ENCODE measurements at places on chromosomes 7 and 10.

DNA sequence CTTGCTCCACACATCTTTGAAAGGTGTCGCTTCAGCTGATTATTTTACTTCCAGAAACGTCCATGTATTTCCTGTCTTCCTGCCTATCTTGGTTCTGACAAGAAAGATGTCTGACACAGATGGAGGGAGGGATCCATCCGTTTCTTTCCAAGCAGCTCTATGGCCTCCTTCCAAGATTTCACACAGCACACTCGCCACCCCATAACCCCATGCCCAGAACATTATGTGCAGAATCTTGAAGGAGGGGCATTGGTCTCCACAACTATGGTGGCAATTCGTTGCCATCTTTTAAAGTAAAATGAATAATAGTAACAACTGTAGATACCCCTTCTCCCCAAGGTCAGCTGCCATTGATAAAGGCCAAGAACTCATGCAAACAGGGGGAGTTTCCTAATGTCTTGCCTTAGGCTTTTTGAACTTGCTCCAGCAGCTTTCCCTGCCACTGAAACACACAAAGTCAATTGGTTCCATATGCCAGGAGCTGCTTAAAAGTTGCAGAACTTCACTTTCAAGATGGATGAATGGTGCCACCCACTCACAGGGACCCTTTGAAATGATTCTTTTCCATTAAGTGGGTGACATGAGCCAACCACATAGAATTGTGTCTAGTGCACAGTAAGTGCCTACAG is 60.0 kb downstream of the VSTM4 start:
- DNase-seq = no peak

DNA sequence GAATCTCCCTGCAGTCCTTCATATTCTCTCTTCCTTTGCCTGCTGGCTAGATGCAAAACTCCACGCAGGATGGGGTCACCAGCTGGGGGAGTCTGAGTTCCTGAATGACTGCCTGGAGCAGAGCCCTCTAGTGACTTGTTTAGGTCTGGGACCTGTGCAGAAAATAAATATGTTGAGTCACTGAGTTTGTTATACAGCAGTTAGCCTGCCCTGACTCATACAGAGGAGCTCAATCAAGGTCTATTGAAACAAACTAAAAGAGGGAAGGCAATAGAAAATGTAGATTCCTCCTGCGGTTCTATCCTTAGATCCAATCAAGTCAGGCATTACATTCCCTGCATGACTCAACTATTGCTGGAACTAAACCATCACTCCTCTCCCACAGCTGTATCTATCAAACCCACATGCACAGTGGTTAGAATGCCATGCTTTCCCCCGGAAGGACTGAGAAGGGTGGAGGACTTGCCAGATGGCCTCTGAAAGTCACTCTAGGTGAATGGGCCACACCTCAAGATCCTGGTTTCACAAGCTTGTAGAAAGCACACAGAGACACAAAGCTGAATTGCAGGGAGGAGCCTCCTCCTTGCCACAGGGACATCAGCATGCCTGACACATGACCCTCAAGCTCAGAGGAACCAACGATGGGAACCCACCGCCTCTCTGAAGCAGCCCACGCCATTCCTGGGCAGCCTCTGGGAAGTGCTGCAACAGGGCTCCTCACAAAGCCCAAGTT is 73.9 kb downstream of the SH3PXD2A start:
- DNase-seq = peak; percentile 9

- peak; percentile 99 for DNase-seq
Observed at GRCh38 chr10:97543025-97543546, 29.5 kb upstream of the ANKRD2 start.

GRCh38 chr7:10584886-10585285 is 388.8 kb upstream of the PHF14 start:
- DNase-seq = no peak

DNA sequence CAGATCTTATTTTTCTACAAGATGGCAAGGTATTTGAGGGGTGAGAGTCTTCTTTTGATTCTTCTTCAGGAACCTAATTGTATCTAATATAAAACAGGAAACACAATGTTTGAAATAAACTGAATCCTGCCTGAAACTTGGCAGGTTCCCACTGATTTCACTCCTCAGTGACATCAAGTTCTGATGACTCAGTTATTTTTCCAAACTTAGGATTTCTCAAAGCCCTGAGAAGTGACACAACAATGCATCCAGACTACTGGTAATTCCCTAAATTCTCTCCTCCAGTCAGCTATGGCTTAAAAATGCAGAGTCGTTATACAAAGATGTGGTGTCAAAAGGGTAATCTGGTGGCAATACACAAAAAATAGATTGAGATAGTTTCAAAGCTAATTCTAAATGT is 80.9 kb downstream of the ABLIM1 start:
- peak; percentile 86 for DNase-seq

DNA sequence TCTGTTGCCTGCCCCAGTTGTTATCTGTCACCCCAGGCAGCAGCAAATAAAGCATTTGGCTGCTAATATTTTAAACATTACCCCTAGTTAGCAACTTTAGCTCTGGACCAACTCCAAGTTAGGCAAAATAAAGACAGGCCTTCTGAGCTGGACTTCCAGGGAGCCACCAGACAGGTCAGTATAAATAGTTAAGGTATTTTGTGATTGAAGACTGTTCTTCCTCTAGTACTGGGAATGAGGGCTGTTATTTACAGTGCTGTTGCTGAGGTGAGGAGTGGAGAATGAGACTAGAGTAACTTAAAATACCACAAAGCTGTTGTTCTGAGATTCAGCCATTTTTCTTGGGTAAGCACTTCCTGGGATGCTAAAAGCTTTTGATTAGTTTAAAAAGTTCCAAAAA is 40.1 kb downstream of the ZNF518A start:
- no peak for DNase-seq

- DNase-seq = no peak
Observed at GRCh38 chr10:88110822-88111221, 247.4 kb downstream of the PTEN start.

DNA sequence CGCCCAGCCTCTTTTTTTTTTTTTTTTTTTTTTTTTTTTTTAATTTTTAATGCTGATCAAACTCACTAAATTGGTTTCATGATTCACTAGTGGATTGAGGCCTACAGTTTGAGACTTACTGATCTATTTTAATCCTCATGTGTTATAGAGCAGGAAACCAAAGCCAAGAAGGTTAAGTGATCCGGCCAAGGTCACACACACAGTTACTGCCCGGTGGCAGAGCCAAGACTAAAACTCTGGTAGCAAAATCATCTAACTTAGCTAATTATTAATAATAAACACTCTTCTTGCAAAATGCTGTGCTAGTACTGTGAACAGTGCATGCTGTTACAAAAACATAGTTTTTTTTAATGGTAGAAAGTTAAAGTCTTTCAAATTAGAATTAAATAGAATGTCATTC is 188.3 kb upstream of the NFE2L3 start:
- no peak for DNase-seq

- no peak for DNase-seq
Observed at GRCh38 chr10:45417746-45418145, 43.7 kb downstream of the ALOX5 start.

DNA sequence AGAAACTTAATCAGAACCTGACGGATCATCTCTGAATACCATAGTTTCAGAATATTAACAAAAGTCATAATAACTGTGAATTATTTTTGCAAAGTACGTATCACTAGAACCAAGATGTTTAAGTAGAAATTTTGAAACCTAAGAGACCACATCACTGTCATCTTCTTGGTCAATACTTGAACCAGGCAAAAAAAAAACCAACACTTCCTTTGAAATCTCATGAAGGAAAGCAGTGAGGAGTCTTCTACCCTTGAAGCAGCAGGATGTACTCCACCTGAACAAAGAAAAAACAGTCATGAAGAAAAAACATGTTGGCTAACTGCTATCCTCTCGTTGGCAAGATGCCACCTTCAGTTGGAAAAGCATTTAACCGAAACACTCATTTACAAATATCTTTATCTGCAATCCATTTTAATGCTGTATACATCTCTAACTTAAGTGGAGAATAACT is 82.4 kb downstream of the SRPK2 start:
- peak; percentile 23 for DNase-seq

GRCh38 chr7:69430384-69431021 is 167.8 kb upstream of the AUTS2 start:
- no peak for DNase-seq

DNA sequence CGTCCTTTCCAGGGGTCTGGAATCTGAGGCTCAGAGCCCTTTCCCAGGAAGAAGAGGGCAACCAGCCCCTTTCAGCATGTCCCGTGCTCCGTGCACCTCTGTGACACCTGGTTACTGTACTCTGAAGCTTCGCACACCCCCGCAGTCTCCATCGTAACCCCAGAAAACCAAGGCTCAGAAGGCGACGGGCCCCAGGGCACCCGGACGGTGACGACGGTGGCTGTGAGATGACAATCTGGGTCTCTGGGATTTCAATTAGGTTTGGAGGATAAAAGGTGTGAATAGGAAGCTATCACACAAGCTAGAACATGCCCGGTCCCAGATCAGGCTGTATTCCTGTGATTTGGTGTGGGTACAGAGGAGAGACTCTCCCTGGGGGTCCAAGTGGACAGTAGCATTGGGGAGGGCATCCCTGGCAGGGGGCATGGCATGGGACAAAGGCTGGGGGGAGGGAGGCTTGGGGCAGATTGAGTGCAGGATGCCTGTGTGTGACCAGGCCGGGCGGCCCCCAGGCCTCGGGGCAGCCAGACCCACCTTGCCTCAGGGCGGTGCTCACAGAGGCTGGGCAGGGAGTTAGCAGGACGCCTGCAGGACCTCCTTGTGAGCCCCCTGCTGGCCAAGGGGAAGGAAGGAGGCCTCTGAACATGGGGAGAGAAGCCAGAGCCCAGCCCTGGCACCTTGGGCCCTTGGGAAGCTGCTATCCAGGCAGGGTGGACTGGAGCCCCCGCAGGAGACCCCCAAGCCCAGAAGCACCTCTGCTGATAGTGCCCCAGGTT is 23.4 kb upstream of the PSMG3 start:
- no peak for DNase-seq

- no peak for DNase-seq
Observed at GRCh38 chr10:31693491-31693890, 235.1 kb downstream of the ARHGAP12 start.

DNA sequence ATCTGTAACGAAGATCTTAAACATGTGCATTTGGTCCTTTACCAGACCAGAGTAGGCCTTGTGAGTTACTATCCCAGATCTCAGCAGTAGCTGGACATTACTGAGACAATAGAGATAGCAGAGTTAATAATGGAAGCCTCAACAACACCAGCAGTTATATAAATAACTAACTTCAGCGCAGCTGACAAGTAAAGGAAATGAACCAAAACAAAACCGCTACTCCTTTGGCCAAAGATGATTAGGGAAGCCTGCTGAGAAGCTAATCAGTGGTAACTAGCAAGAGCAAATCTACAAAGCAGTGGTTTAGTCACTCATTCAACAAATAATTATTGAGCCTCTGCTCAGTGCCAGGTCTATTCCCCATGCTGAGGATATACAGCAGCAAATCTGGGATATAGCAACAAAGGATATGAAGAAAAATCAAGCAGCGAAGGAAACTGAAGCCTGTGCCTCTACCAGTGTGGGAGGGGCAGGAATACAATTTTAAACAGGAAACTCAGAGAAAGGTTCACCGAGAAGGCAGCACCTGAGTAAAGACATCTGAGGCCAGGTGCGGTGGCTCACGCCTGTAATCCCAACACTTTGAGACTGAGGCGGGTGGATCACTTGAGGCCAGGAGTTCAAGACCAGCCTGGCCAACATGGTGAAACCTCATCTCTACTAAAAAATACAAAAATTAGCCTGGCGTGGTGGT is 103.6 kb downstream of the ELMO1 start:
- DNase-seq = no peak

DNA sequence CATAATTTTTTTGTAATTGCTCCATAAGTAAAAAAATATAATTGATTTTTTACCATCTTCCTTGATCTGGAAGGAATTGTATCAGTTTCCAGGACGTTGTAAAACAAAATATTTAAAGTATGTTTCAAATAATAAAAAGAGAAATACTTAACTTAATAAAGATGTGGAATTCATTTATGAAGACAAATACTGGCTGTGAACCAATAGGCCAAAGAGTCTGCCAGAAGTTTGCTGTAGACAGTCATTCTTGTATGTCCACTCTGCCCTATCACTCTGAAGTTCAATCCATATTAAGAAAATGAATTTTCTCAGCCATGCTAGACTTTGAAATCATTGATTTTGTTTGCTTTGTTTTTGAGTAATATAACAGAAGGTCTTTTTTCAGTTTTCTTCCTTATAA is 256.4 kb downstream of the TRIL start:
- DNase-seq = no peak

DNA sequence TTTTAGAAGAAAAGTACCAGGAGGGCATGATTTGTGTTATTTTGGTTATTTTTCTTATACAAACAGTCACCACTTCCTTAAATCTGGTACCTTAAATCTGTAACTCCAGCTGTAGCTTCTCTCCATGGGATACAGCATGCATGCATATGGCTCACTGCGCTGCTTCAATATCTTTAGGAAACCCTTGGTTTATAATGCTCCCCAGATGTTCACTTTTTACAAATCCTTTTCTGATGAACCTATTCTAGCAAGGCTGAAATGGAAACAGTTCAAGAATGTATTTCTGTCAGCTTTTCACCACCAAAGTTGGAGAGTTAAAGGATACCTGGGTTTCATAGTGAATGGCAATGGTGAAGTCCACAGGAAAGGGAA is 50.9 kb downstream of the LAMB4 start:
- DNase-seq = no peak

DNA sequence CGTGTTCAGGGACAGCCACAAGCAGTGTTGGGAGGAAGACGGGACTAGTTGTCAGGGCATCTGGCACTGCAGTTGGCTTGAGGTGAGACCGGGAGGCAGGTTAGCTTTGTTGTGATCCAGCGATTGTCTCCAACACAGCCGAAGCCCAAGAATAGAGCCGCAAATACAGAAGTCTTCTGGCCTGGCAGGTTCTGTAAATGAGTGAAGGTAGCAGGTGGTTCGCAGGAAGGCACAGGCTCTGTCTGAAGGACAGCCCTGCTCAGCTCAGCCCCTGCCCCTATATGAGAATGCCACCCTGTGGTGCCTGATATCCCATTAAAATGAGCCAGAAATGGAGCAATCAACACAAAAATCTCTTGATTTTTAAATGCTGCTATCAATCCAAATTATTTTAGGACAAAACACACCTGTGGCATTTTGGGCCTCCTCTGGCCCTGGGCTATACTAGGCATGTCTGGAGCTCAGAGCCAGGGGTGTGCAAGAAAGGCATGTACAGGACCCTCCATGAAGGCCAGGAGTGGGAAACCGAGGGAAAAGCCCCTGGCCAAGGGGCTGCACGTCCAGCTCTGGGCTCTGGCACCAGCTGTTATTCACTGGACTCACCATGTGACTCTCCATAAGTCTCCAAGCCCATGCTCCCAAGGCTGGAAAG is 11.2 kb upstream of the C10orf71 start:
- DNase-seq = no peak

GRCh38 chr10:32982293-32982709 is 24.3 kb upstream of the ITGB1 start:
- DNase-seq = peak; percentile 53

- no peak for DNase-seq
Observed at GRCh38 chr7:131061818-131062217, 265.9 kb upstream of the MKLN1 start.

DNA sequence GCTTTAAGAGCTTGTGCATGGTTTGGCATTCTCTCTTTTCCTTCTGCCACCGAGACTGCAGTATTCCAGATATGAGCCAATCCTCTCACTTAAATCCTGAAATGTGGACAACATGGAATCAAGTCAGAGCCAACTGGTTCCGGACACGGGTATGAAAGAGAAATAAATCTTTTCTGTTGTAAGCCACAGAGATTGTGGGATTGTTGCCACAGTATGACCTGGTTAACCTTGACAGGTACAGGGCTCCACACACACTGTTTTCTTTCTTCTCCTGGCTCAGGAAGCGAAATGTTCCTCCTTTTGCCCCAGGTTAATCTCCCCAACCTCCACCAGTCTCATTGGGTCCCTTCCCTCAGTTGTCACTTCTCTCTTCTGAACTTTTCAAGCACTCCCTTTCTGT is 6.5 kb upstream of the NAMPT start:
- DNase-seq = no peak

All from dermis microvascular lymphatic vessel endothelial cell (primary cell).